Esophagus squamous epithelium (tissue), 5 donors: ENCODE measurements at places on chromosomes 7 and 10. TPM values are rescaled to one million over a fixed set of nuclear protein-coding genes. Genes with fewer than 3 reads are reported as not detected.

- DNase-seq = no peak
Observed at GRCh38 chr7:5698720-5699119, 82.7 kb downstream of the RNF216 start.

DNA sequence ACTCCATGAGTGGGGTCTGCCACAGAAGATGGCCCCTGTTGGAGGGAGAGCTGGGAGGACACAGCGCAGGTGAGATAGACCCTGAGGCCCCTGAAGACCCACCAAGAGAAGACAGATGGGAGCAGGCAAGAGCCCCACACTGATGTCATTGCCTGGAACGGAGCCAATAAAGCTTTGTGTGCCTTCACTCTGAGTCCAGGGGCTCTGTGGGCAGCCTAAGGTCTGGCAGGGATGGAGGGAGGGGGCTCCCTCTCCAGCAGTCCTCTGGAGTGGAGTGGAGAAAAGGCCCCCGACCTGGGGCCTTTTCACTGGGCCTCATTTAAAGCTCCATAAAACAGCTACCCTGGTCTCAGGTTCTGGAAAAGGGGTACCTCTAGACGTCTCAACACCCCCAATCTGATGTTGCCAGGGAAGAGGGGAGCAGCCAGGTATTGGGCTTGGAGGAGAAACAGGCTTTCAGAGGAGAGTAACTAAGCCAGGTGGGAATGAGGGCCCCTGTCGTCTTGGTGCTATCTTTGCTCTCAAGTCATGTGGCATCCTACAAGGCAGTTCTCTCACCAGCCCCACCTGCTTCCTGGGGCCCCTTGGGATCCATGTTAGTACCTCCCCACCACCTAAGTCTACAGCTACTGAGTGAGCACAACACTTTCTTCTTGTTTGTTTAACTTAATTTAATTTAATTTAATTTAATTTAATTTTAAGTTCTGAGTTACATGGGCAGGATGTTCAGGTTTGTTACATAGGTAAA lies 1.4 kb downstream of the C10orf62 start:
- DNase-seq = no peak

DNA sequence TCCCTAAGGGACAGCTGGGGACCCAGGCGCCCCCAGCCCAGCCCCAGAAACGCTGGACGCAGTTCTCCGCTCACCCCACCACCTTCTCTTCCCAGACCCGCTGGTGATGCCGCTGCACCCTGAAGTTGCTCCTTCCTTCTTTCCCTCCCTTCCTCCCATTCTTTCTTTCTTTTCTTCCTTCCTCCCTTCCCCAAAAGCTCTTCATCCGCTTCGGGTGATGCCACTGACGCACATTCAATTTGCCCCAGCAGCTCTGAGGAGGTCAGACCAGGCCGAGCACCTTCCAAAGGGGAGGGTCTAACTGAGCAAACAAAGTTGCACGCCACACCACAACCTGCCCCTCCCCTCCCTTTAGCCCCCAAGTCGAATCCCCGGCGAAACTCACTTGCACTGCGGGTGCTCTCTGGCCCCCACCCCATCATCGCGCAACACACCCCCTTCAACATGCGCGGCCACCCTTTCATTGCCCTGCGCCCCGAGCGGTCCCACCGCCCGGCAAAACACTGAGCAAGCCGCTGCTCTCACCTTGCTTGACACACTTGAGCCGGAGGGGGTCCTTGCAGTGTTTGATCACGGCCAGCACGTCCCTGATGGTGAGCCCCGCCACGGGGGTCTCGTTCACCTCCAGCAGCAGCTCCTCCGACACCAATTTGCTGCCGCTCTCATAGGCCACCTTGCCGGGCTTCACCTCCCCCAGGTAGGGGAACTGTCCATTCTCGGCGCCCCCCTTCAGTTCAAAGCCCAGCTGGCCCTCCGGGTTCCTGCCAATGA lies 787 bp downstream of the MAGI2 start:
- no peak for DNase-seq

GRCh38 chr7:26667514-26668133 lies 196.8 kb downstream of the SKAP2 start:
- DNase-seq = no peak

GRCh38 chr7:96361116-96361857 lies 39.4 kb upstream of the SLC25A13 start:
- DNase-seq = no peak

DNA sequence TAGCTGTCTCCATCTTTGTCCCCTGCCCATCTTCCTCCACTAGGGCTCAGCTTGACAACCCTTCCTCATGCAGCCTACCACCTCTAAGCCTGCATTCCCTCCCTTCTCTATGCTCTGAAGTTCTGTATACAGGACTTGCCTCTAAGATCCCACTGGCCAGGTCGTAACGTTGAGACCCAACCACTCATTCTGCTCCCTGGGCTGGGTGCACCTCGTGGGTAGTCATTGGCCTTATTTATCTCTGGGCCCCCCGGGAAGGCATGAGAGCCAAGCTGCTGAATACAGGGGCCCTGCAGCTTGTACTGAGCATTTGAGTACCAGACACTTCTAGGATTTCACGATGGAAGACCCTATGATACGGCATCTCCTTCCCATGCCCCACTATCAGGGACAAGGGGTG lies 31.2 kb downstream of the MYL10 start:
- no peak for DNase-seq

DNA sequence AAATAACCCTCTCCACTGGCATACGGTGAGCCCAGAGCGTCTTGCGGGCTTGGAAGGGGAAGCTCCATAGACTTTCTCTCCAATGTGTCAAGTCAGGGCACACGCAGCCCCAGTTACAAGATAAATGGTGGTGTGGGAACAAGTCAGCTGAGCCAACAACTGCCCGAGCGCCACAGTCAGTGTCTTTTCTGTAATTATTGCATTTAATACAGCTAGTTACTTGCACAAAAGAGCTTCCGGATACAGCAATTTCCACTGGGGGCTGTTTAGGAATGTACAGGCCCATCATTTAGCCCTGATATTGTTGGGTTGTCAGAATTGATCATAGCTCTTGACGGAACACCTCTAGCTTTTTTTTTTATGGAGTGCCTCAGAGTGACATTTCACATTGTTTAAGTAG lies 193.5 kb upstream of the SP8 start:
- DNase-seq = no peak

DNA sequence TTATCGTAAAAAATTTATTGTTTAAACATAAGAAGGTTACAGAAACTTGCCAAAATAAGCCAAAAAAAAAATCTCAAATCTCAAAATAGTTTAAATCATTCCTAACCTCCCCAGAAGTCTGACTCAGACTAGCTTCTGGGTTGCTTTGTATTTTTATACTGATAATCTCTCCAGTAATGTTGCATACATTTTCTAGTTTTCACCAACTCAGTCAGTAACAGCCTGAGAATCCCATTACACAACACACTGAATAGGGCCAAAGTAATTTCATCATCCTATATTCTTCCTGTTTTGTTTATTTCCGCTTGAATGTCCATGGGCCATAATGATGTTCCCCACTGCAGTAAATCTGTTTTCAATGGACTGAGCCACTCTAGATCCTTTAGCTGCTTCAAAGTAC lies 478.5 kb downstream of the GPAM start:
- no peak for DNase-seq

GRCh38 chr10:83605783-83606630 lies 533.3 kb upstream of the GHITM start:
- DNase-seq = no peak

GRCh38 chr10:133278577-133279265 lies 2.1 kb upstream of the ADAM8 start:
- peak; percentile 44 for DNase-seq

- no peak for DNase-seq
Observed at GRCh38 chr10:93072713-93073538, 767 bp upstream of the CYP26A1 start.

GRCh38 chr10:84991301-84991700 lies 662.9 kb downstream of the CCSER2 start:
- no peak for DNase-seq

- DNase-seq = no peak
Observed at GRCh38 chr7:15889507-15889906, 203.0 kb upstream of the MEOX2 start.

- no peak for DNase-seq
Observed at GRCh38 chr10:90378524-90379076, 479.2 kb downstream of the HTR7 start.

DNA sequence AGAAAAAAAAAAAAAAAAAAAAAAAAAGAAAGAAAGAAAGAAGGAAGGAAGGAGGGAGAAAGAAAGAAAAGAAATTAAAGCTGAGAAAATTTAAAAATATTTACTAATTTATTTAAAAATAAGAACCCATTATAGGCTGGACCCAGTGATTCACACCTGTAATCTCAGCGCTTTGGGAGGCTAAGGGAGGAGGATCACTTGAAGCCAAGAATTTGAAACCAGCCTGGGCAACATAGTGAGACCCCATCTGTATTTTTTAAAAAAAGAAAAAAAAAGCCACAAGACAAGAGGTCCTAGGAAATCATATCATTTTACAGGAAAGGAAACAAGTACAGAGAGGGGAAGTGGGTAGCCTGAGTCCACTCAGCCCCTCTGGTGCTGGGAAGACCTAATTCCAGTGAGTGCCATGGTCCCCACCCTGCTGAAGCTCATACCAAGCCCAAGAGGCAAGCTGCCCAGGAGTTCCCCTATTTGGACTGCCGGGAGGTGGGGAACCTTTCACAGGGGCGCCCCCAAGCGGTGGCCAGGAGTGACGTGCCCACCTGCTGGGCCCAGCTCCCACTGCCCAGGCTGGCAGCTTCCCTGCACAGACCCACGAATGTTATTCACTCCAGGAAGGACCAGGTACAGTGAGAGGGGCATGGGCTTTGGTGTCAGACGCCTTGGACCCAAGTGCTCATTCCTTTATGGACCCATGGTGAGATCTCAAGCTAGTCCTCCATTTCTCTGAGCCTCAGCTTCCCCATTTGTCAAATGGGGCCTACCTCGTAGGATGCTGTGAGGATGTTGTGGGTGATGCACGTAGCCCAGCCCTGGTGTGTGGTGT lies 133.6 kb downstream of the ZMIZ1 start:
- no peak for DNase-seq

DNA sequence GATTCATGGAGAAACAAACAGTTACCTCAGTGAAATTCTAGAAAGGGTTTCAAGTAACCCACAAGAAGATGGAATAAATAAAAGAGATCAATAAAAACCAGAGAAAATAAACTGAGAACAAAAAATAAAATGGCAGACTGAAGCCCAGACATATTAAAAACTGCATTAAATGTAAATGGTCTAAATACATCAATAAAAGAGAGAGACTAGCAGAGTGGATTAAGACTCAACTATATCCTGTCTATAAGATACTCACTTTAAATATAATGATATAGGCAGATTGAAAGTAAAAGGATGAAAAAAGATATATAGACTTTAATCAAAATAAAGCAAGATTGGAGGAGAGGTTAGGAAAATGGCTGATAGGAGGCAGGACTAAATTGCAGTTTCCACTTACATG lies 18.8 kb upstream of the EBF3 start:
- no peak for DNase-seq

- no peak for DNase-seq
Observed at GRCh38 chr7:152762056-152762455, 2.5 kb downstream of the ACTR3B start.

GRCh38 chr10:63286754-63287264 lies 153.7 kb downstream of the NRBF2 start:
- no peak for DNase-seq

DNA sequence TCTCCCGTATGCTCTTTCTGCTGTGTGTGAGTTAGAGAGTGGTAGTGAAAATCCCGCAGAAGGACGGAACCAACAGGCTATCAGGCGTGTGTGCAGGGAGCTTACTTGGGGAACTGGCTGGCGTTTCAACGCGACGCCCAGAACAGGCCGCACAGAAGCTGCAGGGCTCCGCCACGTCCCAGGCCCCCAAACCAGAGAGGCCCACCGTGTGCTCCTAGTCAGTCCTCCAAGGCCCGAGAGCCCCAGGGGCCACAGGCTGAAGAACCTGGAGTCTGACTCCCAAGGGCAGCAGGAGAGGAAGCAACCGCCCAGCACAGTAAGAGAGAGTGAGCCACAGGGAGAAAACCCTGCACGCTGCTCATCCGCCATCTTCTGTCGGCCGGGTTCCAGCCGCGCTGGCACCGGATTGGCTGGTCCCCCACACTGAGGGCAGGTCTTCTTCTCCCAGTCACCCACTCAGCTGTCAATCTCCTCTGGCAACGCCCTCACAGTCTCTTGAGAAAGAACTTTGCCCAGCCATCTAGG lies 730.6 kb upstream of the VSTM2A start:
- DNase-seq = no peak

DNA sequence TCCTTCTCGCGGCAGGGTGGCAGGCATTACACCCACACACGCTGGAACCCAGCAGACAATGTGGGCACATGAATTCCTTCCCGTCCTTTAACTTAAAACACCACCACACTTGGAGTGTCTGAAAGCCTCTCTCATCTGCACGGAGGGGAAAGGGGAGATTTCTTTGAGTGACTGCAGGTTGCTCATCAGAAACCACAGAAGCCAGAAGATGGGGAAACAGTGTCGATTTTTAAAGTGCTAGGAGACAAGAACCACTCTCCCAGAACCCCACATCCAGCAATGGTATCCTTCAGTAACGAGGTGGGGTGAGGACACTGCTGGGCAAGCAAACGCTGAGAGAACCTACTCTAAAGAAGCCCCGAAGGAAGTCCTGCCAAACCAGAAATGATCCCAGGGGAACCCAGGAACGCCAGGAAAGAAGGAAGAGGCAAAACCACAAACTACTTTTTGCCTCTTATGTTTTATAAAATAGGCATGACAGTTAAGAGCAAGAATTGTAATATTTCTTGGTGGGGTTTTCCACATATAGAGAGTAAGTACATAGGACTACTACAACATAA lies 254.3 kb downstream of the ELFN1 start:
- no peak for DNase-seq

GRCh38 chr10:114872519-114873087 lies 51.0 kb downstream of the FHIP2A start:
- DNase-seq = no peak

- no peak for DNase-seq
Observed at GRCh38 chr10:117936976-117937375, 109.8 kb downstream of the RAB11FIP2 start.

GRCh38 chr10:33434933-33435332 lies 100.5 kb upstream of the NRP1 start:
- no peak for DNase-seq

- DNase-seq = no peak
Observed at GRCh38 chr7:47552621-47553020, 29.3 kb downstream of the TNS3 start.

GRCh38 chr10:43728425-43728824 lies 79.7 kb upstream of the ZNF32 start:
- no peak for DNase-seq

GRCh38 chr7:30003098-30003497 lies 13.5 kb upstream of the SCRN1 start:
- DNase-seq = no peak

The SPAG6 gene
- not detected for total RNA-seq

The CLCN1 gene
- total RNA-seq = not detected

The PARD3 gene
- 57.3 TPM for total RNA-seq

The TYW1B gene
- 2.0 TPM for total RNA-seq

The MLXIPL gene
- 13.5 TPM for total RNA-seq

The PDCD11 gene
- total RNA-seq = 32.6 TPM

The PRRT4 gene
- 1.3 TPM for total RNA-seq

The IFIT1B gene
- not detected for total RNA-seq

The FRG2B gene
- not detected for total RNA-seq
